ENCODE measurements at places on chromosomes 6 and 20.

DNA sequence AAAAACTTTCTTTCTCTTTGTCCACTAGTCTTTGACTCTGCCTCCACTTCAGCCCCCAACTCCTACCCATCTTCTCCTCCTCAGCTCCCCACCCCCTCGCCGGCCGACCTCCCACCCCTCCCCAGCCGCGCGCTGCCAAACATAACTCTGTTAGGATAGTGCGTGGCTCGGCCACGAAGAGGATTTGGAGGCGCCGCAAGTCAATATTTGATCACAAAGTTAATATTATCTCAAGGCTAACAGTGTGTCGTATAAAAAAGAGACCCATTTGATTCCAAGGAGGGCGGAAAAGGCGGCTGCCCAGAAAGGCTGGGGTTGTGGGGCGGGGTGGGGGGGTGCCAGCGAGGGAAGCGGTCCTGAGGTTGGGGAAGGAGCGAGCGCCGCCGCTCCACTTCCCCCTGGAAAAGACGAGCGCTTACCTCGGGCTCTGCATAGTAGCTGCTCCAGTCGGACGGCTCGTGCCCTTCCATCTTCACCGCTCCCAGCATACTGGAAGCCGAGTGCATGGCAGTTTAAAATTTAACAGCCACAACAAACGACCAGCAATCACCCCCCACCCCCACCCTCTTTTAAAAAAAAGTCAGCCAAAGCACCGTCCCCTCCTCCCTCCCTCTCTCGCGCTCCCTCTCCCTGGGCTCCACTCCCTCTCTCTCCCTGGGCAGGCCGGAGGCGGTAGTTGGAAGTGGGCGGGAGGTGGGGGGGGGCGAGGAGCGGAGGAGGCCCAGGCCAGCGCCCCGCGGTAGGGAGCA, 425 bp downstream of the FOXA2 start:
- H3K4me1 ChIP-seq = no peaks in the 10 kb centered on the region
- DNase-seq = no peak
- H3K4me3 ChIP-seq = no peak overlapping the region
- H3K27me3 ChIP-seq = no peaks in the 10 kb centered on the region
- H3K27ac ChIP-seq = no peak overlapping the region

- H3K36me3 ChIP-seq = no peaks in the 10 kb centered on the region
- no peaks in the 10 kb centered on the region for H3K4me1 ChIP-seq
- no peaks in the 10 kb centered on the region for H3K27me3 ChIP-seq
- H3K4me3 ChIP-seq = no peak overlapping the region
Measured at GRCh38 chr6:12779772-12780171, 63.2 kb downstream of the PHACTR1 start.

DNA sequence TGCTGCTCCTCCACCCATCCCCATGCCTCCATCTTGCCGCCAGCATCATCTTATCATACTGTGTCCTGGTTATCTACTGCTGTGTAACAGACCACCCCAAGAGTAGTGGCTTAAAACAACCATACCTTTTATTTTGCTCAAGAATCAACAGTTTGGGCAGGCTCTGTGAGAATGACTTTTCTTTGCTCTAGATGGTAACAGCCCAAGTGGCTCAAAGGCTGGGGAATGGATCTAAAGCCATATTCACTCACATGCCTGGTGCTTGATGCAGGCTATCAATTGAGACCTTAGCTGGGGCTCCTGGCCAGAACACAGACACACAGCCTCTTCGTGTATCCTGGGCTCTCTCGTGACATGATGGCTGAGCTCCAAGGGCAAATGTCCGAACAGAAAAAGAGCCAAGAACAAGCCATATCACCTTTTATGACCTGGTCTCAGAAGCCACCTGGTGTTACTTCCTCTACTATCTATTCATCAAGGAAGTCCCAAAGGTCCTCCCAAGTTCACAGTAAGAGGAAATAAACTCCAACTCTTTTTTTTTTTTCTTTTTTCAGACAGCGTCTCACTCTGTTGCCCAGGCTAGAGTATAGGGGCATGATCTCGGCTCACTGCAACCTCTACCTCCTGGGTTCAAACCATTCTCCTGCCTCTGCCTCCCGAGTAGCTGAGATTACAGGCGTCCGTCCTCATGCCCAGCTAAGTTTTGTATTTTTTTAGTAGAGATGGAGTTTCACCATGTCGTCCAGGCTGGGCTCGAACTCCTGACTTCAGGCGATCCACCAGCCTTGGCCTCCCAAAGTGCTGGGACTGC, 159.3 kb upstream of the JARID2 start:
- H3K36me3 ChIP-seq = no peaks in the 10 kb centered on the region
- H3K27me3 ChIP-seq = no peaks in the 10 kb centered on the region
- H3K4me3 ChIP-seq = no peak overlapping the region
- H3K27ac ChIP-seq = no peak overlapping the region
- no peaks in the 10 kb centered on the region for H3K4me1 ChIP-seq
- DNase-seq = no peak

DNA sequence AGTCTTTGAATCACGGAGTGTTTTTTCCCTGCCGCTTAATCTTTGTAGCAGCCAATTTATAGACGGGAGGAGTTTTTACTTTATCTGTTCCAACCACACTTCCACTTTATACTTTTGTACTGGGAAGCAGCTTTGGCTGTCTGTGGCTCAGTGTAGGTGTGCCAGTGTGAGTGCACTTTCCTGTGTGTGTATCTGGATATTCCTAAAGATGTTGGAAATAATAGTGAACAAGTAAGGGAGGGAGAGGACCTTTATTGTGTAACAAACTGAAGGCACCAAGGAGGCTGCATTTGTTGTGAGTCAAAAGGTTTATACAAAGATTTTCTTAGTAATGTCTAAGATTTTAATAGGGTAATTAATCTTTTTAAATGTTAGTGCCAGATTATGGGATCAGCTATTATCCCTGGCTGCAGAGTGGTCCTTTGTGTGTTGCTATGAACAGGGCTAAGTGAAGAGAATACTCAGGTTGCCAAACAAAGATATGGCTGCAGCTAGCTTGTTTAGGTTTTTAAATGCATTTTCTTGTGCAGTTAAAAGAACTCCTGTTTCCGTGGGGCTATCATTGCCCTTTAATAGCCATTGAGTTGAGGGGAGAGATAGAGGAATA, 226.3 kb downstream of the RNF144B start:
- no peaks in the 10 kb centered on the region for H3K27me3 ChIP-seq
- DNase-seq = no peak
- H3K4me1 ChIP-seq = no peaks in the 10 kb centered on the region
- no peak overlapping the region for H3K4me3 ChIP-seq
- H3K27ac ChIP-seq = no peak overlapping the region

DNA sequence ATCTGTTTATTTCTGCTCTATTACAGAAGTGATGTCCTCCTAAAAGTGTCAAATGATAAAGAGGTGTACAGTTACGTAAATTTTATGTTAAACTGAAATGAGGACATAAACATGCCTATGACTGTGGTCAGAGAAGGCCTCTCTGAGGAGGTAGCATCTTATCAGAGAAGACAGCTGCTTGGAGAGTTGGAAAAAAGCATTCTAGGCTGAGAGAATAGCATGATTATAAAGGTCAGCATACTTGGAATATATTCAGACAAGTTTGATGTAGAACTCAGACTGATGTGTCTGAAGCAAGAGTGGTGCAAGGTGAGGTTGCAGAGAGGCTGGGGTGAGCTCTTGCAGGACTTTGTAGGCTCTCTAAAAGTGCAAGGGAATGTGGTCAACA, 3.1 kb upstream of the PCNA start:
- peaks cover 39% of the 10 kb centered on the region for H3K4me1 ChIP-seq
- no peak overlapping the region for H3K4me3 ChIP-seq
- DNase-seq = no peak
- peaks cover 17% of the 10 kb centered on the region for H3K36me3 ChIP-seq

DNA sequence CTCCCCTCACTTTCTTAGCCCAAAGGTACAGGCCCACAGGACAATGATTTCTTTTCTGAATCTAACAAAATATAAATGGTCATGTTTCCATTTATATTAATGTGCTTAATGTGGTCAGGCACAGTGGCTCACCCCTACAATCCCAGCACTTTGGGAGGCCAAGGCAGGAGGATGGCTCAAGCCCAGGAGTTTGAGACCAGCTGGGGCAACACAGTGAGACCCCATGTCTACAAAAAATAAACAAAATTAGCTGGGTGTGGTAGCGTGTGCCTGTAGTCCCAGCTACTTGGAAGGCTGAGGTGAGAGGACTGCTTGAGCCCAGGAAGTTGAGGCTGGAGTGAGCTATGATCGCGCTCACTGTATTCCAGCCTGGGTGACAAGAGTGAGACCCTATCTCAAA, 77.2 kb upstream of the TULP1 start:
- H3K27me3 ChIP-seq = peaks cover 25% of the 10 kb centered on the region
- DNase-seq = no peak
- no peaks in the 10 kb centered on the region for H3K4me1 ChIP-seq

- H3K27me3 ChIP-seq = no peaks in the 10 kb centered on the region
- H3K27ac ChIP-seq = no peak overlapping the region
- H3K36me3 ChIP-seq = no peaks in the 10 kb centered on the region
- no peaks in the 10 kb centered on the region for H3K4me1 ChIP-seq
Measured at GRCh38 chr20:60691966-60692615, 560.0 kb upstream of the CDH4 start.

- no peak for DNase-seq
- no peaks in the 10 kb centered on the region for H3K27me3 ChIP-seq
- H3K4me1 ChIP-seq = no peaks in the 10 kb centered on the region
- no peak overlapping the region for H3K27ac ChIP-seq
- H3K4me3 ChIP-seq = no peak overlapping the region
Measured at GRCh38 chr20:47454298-47455132, 47.2 kb upstream of the NCOA3 start.

- no peaks in the 10 kb centered on the region for H3K36me3 ChIP-seq
- H3K4me3 ChIP-seq = peak overlapping the region; percentile 95
- peak; percentile 16 for DNase-seq
- no peaks in the 10 kb centered on the region for H3K27me3 ChIP-seq
- H3K27ac ChIP-seq = peak overlapping the region; percentile 90
Measured at GRCh38 chr6:75283907-75284631, 523 bp downstream of the TMEM30A start.

DNA sequence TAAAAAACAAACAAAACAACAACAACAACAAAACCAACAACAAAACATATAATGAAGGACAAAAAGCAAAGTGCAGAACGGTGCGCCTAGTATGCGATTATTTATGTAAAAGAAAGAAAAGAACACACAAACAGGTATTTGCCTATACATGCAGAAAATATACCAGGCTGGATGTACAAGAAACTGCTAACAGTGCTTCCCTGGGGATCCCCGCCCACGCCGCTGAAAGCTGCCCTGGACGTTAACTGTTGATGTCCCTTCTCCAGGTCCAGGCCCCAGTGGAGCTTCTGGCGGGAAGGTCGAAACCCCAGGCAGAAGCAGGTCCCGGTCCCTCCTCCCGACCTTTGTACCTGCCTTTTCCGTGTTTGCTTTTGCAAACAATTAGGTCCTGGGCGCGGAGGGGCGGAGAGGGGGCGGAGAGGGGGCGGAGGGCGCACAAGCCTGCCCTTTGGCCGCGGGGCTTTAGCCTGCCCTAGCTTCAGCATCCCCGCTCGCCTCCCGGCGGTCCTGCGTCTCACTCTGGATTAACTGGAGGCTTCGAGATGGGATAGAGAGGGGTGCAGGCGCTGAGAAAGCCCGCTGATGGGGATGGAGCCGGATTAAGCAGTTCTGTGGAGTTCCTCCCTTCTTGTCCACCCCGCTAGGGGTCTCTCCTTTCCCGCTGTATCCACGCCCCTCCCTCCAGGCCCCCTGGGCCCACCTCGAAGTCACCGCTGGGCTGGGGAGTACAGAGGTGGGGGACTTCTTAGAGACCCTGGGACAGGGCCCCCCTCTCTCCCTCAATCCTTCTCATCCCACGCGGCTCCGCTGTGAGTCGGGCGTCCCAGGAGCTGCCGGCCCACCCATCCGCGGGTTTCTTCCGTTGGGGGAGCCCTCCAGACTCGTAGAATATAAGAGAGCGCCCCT, 8.2 kb upstream of the AHCY start:
- no peak overlapping the region for H3K4me3 ChIP-seq
- H3K4me1 ChIP-seq = peaks cover 13% of the 10 kb centered on the region
- DNase-seq = no peak
- no peak overlapping the region for H3K27ac ChIP-seq
- no peaks in the 10 kb centered on the region for H3K36me3 ChIP-seq

- H3K27ac ChIP-seq = no peak overlapping the region
- peaks cover 26% of the 10 kb centered on the region for H3K36me3 ChIP-seq
- H3K27me3 ChIP-seq = no peaks in the 10 kb centered on the region
- H3K4me1 ChIP-seq = no peaks in the 10 kb centered on the region
- H3K4me3 ChIP-seq = no peak overlapping the region
Measured at GRCh38 chr6:158154816-158155215, 13.2 kb downstream of the SERAC1 start.

GRCh38 chr6:3210024-3210610, 17.3 kb downstream of the TUBB2B start:
- no peak for DNase-seq
- no peak overlapping the region for H3K27ac ChIP-seq
- no peak overlapping the region for H3K4me3 ChIP-seq
- H3K4me1 ChIP-seq = no peaks in the 10 kb centered on the region

GRCh38 chr6:68339488-68340131, 295.5 kb upstream of the ADGRB3 start:
- no peak overlapping the region for H3K27ac ChIP-seq
- no peak for DNase-seq
- no peaks in the 10 kb centered on the region for H3K36me3 ChIP-seq
- no peaks in the 10 kb centered on the region for H3K4me1 ChIP-seq

DNA sequence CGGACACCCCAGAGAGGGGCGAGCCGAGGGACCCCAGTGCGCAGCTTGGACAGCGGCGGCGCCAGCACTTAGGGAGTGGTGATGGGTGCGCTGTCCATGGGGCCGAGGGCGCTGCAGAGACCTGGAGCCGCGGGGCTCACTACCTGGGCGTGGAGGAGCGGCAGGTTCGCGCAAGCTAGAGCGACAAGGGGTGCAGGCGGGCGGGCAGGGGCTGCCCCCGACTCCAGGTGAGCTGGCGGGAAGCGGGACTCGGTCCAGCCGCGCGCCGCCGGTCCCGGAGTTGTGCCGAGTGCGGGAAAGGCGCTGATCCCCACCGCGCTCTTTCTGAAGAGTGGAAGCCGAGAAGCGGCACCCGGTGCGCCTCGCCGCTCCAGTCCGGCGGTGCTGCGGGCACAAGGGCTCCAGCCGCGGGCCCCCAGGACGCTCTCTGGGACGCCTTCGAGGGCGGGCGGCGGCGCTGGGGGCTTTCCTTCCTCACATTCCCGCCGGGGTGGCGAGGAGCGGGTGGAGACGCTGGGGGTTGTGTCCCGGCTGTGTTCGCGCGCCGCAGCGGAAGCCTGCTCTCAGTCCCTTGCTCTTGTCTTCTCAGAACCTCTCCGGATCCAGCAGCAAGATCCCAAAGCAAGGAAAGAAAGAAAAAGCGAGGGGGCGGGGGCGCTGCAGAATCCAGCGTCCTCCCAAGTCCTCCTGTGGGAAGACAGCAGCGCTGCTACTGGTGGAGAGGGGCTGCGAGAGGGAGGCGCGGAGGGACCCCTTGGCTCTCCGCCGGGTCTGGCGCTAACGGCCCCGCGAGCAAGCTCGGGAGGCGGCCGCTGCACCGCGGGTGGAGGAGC, at the start of gene B3GAT2:
Gene B3GAT2 (minus strand): TSS at position 610 of the 833 bp plus-strand sequence. CDS start 631 bp downstream, outside the sequence.
- no peaks in the 10 kb centered on the region for H3K36me3 ChIP-seq
- no peak for DNase-seq
- no peak within 1 kb of the TSS for H3K27ac ChIP-seq
- no peak within 1 kb of the TSS for H3K4me3 ChIP-seq
